ENCODE measurements at places on chromosomes 6 and 20.

- no peak for DNase-seq
Observed at GRCh38 chr20:14959506-14960475, 622.4 kb upstream of the FLRT3 start.

GRCh38 chr6:48535582-48536009, 424.6 kb upstream of the PTCHD4 start:
- no peak for DNase-seq

- no peak for DNase-seq
Observed at GRCh38 chr6:4928426-4928825, 75.4 kb downstream of the RPP40 start.

DNA sequence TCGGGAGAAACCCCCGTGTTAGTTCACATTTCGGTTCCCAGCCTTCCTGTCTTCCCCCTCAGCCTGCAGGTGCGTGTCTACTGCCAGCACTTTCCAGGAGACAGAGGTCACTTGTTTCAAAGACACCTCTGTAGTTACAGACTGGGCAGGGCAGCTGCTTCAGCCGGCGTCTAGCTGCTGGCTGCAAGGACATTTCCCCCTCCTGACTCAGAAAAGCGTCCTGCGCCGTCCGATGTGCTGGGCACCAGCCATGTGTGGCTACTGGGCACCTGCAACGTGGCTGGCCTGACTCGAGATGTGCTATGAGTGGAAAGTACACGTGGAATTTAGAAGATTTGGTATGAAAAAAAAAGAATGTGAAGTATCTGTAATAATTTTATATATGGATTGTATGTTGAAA, 37.6 kb downstream of the RRBP1 start:
- DNase-seq = no peak

- DNase-seq = no peak
Observed at GRCh38 chr6:39770446-39770845, 21.7 kb upstream of the DAAM2 start.

GRCh38 chr6:16623029-16623653, 138.1 kb downstream of the ATXN1 start:
- no peak for DNase-seq

- no peak for DNase-seq
Observed at GRCh38 chr6:7035837-7036249, 71.9 kb upstream of the RREB1 start.

DNA sequence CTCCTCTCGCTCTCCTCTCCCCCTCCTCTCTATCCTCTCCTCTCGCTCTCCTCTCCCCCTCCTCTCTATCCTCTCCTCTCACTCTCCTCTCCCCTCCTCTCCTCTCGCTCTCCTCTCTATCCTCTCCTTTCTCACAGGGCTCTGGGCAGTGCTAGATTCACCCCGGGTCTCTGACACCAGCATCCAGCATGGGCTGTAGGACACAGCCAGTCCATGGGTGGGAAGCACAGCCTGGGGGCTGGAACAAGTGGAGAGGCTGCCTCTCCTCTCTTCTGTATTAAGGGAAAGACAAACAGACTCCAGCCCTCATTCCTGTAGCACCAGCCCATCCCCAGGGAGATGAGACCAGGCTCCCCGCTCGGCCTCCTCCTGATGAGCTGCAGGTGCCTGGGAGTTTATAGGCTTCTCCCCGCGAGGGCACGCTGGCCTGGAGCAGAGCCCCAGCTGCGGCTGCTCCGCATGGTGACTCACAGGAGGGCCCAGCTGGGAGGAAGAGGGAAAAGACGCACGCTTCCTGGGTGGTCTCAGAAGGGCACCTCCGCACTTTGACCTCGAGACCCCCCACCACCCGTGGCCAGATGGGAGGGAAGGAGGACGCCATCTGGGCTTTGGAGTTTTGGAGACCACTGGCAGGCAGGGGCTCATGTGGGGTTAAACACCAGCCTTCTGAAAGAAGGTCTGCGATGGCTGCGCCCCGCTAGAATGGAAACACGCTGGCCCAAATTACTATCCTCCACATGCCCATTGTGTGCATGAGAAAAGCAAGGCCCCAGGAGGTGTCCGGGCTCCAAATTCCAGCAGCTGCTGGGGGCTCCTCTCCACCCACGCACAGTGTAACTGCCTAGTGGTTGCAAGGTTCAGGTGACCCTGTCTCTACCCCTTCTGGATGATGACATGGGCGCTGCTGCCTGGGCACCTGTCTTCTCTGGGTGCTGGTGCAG, 68.0 kb downstream of the BMP7 start:
- no peak for DNase-seq

- DNase-seq = peak; percentile 6
Observed at GRCh38 chr6:4809999-4810918, 34.1 kb downstream of the CDYL start.

DNA sequence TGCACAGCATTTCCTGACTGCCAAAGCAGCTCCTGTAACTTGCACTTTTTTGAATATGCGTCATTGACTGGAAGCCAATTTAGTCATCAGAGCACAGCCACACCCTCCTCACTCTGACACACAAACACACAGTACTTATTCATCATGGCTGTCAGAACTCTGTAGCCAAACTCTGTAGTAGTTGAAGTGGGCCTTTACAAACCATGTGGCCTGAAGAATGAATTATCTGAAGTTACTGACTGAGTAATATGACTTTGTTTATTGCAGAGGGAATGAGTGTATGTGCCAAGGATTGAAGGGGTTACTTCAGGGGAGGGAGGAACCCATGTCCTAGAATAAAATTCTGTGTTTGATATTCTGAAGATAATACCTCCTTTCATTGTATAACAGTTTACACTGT, 102.7 kb downstream of the FIG4 start:
- DNase-seq = peak; percentile 44

- no peak for DNase-seq
Observed at GRCh38 chr6:98323605-98324004, 510.8 kb upstream of the POU3F2 start.

DNA sequence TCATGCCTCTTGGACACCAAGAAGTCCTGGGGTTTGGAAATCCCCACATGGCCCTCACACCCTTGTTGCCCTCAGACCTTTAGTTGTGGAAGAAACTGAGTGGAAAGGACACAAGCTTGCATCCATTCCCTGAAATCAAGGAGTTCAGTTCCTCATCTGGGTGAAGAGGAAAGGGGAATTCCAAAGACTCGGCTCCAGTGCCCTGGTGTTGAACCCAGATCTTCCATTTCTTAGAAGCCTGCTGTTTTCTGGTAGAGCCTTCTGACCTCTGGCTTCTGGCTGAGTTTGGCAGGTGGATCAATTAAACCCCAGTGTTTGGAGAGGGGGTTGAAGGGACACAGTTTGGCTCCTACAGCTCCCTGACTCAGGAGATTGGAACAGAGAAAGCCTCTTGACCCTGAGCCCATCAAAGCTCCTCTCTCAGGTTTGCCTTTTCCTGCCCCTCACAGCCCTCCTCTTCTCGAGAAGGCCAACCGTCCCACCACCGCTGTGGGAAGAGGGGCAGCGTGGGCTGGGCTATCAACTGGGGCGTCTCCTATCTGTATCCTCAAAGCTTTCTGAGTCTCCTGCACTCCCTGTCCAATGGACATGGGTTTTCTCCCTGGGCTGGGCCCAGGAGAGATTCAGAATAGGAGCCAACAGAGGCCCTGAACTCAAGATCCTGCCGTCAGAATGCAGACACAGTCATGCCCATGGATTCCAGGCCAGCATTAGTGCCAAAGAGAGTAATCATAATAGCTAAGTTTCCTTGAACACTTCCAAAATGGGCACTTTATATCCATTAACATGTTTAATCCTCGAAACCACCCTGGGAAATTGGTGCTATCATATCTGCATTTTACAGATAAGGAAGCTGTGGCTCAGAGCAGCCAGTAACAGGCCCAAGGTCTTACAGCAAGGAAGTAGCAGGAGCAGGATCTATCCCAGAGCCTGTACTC, 146.2 kb downstream of the VEGFA start:
- DNase-seq = no peak

- DNase-seq = no peak
Observed at GRCh38 chr6:54002116-54002515, 109.1 kb upstream of the MLIP start.

DNA sequence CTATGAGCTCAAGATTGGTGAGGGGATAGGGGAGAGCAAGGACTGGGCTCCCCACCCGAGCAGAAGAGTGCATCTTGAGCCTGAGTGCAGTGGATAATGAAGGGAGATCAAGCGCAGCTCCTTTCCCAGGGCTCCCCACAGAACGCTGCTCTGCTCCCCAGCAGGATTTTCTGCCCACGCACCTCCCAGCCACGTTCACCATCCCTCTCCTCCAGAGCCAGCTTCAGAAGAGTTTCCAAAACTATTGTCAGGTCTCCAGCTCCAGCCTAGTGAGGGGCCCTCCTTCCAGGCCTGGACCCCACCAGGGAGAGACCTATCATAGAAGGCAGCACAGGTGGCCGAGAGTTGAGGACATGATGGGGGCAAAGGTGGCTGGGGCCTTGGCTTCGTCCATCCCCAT, 34.5 kb downstream of the FOXP4 start:
- DNase-seq = no peak

GRCh38 chr20:58944610-58945009, 36.4 kb upstream of the NELFCD start:
- no peak for DNase-seq

DNA sequence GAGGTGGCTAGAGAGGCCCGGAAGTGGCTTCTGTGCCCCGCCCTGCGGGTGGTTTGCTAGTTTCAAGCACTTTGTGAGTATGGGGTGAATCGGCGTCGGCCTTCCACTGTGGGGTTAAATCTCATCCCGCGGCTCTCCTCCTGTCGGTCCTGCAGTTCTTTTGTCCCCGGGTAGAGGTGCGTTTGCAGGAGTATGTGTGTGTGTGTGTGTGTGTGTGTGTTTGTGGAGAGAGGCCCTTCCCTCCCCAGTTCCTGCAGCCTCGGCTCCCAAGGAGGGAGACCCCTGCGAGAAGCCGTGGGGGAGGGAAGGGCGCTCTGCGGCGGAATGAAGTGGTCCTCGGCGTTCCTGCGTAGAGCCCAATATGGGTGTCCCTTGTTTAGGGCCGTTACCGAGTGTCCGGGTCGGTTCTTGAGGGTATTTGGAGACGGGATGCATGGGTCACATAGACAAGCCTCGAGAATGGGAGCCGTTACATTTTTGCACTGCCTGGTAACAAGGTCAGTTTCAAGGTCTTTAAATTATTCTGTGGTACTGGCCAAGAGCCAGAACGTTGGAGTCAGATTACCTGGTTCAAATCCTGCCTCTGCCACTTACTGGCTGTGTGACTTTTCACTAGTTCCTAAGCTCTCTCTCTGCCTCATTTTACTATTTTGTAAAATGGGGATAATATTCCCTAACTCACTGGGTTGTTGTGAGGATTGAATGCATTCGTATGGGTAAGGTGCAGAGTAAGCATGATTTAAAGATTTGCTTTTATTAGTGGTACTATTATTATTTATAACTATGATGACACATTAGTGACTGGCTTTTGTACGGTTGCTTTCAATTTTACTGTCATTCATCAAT, at the start of gene ZKSCAN3:
Gene ZKSCAN3, plus strand, starts transcription at position 56 of the 846 bp plus-strand sequence. CDS start 9,640 bp downstream, outside the sequence.
- no peak for DNase-seq

GRCh38 chr6:154509421-154510143, 903 bp downstream of the CNKSR3 start:
- DNase-seq = no peak

DNA sequence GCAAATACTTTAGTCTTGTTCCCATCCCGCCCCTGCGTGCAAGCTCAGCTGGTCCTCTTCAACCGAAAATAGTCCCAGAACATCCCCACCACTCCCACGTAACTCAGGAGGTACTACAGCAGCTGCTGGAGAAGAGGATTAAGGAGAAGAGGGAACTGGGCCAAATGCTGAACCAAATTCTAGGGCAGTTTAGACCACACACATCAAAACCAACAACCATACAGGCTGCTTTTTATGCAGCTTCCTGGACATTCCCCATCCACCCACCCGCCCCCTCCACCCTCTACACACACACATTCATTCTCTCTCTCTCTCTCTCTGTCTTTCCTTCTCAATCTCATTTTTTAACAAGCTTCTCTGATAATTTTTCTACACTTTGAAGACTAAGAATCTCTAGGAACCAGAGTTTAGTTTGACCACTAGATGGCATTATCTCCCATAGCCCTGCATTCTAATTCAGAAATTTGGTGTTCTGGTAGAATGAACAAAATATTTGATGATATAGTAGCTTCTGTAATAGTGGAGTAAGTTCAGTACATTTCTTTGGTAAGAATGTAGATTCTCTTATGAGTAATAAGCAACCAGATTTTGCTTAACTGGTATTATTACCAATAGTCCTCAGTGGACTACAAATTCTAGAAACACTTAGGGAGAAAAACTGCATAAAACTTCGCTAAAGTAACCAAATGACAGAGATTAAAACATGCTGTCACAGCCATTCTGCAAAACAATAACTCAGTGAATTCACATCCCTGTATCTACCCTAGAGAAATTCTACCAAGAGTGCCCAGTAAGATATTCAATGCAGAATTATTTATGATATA, 52.1 kb upstream of the BEND6 start:
- DNase-seq = no peak

DNA sequence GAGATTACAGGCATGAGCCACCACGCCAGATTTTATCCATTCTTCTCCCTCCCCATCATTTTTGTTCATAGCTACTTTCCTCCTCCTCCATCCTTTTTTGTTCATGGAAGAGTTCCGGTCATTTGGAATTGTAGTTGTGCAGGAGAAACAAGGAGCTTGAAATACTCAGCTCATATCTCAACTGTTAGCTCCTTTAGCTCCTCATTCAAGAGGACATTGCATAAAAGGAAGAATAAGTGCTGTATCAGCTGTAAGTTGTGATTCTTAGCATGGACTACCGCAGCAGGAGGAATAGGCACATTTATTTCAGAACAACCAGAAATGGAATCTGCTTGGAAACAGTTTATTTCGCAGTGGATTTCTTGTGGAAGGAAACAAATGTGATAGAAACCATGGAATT, 7.6 kb downstream of the STXBP5 start:
- DNase-seq = no peak

GRCh38 chr6:143940011-143940597, 68.0 kb downstream of the PLAGL1 start:
- DNase-seq = no peak

- no peak for DNase-seq
Observed at GRCh38 chr20:58018590-58018989, 209.9 kb downstream of the ANKRD60 start.

GRCh38 chr6:139659711-139660110, 285.3 kb upstream of the CITED2 start:
- DNase-seq = no peak

GRCh38 chr20:44153636-44154043, 33.3 kb downstream of the JPH2 start:
- no peak for DNase-seq

GRCh38 chr20:10271494-10272219, 53.0 kb downstream of the SNAP25 start:
- peak; percentile 46 for DNase-seq
